Breast epithelium (tissue), 4 donors: ENCODE measurements at places on chromosomes 4 and X. TPM values are rescaled to one million over a fixed set of nuclear protein-coding genes. Genes with fewer than 3 reads are reported as not detected.

- DNase-seq = no peak
These were observed 336.9 kb downstream of the ZNF674 start for GRCh38 chrX:46208225-46208854.

- no peak for DNase-seq
These were observed 1.0 kb upstream of the IL13RA1 start for GRCh38 chrX:118726396-118726795.

DNA sequence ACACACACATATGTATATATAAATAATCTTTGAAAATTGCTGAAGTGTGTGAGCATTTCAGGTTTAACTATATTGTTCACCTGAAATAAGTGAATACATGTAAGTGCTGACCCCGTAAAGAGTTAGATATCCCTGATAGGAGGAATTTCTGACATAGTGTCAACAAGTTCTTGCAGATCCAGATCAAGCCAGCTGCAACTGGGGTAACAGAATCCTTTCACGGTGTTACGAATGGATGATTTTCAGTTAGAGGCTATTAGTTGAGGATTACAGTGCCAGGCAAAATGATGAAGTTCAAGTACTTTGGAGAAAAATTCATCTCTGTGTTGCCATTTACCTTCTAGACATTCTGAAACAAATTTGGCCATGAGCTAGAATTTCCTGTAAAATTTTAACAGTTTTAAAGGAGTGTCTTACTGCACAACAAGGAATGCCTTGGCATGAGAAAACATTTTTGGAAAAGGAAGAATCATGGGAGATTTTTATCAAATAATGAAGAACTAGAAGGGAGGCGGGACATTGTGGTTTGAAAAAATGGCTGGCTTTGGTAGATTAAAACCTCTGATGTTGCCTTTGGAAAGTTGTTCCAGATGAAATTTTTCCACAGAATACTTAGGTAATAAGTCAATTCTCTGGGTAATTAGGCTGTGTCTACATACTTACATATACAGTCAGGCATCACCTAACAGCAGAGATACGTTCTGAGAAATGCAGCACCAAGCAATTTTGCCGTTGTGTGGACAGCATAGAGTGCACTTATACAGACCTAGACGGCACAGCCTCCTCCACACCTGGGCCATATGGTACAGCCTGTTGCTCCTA lies 84.4 kb upstream of the FAT1 start:
- DNase-seq = no peak

The MAGEB10 gene
- not detected for total RNA-seq

The CLGN gene
- 0.32 TPM for total RNA-seq

The GPC3 gene
- total RNA-seq = 29.7 TPM

- DNase-seq = peak; percentile 64
These were observed 13.9 kb downstream of the TMSB4X start for GRCh38 chrX:12988797-12989196.

DNA sequence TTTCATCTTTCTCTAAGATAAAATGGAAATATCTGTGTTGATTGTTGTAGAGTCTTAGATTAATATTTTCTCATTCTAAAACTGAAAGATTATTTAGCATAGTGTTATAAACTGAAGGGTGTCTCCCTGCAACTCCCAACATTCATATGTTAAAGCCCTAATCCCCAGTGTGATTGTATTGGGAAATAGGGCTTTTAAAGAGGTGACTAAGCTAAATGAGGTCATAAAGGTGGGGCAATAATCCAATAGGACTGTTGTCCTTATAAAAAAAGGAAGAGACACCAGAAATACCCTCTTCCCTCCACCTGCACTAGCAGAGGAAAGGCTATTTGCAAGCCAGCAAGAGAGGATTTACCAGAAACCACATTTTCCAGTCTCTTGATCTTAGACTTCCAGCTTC lies 1626.4 kb downstream of the C4orf33 start:
- DNase-seq = no peak

- no peak for DNase-seq
These were observed 42.3 kb downstream of the TBC1D14 start for GRCh38 chr4:6951880-6952381.

GRCh38 chr4:4560136-4560535 lies 18.3 kb upstream of the STX18 start:
- DNase-seq = no peak
